ENCODE measurements at places on chromosomes 3 and 15. TPM values are rescaled to one million over a fixed set of nuclear protein-coding genes. Genes with fewer than 3 reads are reported as not detected.

The CDC25A gene
- total RNA-seq: 50.9 TPM

DNA sequence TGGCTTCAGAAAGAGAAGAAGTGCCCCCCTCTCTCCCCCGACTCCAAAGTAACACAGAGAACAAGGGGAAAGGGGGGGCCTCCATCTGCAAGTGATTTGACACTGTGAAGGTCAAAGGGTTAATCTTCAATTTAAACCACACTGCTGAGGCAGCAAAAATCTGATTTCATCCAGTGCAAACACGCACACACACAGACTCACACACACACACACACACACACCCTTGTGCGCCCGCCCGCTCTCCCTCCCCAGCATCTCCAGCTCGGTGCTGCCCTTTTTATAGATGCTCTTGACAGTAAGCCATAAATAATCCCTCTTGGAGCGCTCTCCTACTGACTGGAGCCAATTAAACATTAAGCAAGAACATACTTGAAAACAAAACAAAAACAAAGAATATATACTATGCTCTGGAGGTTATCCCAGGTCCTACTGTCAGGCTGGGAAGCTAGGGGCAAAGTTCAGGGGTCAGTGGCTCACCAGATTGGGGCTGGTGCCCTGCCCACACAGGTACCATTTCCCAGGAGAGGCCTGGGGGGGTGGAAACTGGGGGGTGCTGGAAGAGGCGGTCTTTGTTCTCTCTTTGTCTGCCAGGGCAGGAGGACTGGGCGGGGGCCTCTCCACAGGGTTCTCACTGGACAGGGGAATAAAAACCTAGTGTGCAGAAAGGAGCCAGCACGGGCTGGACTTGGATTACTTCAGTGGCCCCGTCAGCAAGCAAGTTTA lies 16.3 kb downstream of the BMF start:
- DNase-seq: no peak

DNA sequence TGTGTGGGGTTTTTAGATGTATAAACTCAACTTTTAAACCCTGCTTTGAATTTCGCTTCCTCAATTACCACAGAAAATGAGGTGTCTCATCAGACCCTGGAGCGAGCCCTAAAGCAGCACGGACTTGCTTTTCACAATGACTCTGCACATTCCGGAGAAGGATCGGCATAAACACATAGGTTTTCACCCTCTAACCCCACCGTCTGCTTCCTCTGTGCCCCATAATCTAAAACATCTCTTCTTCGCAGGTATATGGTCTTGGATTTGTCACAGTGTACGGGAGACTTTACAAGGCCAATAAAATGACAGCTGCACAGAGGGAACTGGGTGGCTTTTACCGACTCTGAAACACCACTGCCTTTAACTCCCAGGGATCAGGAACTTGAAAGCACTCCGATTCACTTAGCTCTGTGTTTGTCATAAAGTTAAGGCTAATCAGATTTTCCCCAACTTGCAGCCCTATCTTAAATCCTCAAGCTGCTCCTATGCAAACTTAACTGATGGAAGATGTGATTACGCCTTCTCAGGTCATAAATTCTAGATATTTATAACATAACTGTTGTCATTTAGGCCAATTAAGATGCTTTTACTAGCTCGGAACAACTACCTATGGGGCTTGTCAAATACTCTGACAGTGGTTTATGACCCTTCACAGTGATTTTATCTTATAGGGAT lies 133.4 kb upstream of the WNT5A start:
- DNase-seq: peak; percentile 62

DNA sequence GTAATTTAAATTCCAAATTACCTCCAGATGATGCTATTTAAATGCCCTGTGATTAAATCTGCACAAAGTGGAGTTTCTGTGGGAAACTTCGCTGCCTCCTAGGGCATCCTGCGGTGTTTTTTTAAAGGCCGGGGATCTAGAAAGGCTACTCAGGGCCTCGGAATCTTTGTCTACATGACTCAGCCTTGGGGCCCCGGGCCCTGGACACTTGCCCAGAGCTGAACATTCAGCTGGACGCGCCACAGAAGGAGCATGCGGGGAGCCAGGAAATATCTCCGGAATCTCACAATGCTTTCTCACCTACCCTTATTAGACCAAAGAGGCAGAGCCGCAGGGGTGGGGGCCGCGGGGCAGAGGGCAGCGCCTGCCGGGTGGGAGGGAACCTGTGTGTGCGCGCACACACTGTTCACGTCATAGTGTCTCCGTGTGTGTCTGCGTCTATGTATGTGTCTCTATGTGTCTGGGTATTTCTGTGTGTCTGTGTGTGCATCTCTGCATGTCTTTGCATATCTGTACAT lies 145.5 kb upstream of the TPM1 start:
- no peak for DNase-seq

DNA sequence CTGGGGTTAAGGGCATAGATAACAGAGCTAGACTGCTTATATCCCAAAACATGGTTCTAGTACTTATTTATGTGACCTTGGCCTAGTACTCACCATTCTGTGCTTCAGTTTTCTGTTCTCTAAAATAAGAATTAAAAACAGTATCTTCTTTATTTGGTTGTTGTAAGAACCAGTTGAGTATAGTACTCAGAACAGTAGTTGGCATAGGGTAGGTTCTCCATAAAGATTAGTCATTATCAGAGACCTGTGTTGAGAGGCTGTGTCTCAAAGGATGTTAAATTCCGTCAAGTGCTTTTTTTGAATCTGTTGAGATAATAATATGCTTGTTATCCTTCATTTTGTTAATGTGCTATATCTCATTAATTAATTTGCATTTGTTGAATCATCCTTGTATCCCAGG lies 47.4 kb upstream of the OSTN start:
- no peak for DNase-seq

DNA sequence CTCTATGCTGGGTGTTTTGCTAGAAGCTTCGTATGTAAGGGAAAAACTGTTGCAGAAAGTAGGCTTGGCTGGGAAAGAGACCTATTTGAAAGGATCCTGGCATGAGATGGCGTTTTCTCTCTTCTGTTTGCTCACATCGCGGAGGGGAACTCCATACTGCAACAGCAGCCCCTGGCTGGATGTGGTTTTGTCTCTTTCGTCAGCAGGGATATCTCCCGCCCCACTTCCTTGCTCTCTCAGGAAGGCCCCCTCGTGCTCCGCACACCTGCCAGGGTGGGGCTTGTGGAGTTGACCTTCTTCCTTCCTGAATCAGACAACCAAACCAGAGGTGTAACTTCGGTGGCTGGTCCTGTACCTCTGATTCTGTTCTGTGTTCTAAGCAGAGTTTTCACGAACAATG lies 26.4 kb upstream of the MYZAP start:
- DNase-seq: no peak

- DNase-seq: no peak
Observed at GRCh38 chr15:36843822-36844221, 256.5 kb downstream of the MEIS2 start.

The NME9 gene
- 2.3 TPM for total RNA-seq

The DVL3 gene
- total RNA-seq: 83.7 TPM

DNA sequence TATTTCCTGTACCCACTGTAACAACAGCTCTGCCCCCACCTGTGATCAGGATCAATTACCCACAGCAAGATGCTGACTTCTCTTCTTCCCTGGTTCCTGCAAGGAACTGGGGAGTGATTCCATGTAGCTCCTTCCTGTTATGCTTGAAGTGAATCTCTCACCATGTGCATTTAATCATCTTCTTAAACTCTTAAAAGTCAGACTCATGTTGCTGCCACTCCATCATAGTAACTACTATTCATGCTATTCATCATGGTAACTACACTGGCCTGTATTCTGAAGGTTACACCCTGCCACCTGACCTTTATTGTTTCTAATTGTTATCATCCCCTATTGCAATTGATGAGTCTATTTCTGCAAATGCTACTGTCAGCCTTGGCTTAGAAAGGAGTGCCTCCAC lies 89.5 kb downstream of the SUCNR1 start:
- DNase-seq: no peak

The SPTSSB gene
- total RNA-seq: 2.3 TPM

DNA sequence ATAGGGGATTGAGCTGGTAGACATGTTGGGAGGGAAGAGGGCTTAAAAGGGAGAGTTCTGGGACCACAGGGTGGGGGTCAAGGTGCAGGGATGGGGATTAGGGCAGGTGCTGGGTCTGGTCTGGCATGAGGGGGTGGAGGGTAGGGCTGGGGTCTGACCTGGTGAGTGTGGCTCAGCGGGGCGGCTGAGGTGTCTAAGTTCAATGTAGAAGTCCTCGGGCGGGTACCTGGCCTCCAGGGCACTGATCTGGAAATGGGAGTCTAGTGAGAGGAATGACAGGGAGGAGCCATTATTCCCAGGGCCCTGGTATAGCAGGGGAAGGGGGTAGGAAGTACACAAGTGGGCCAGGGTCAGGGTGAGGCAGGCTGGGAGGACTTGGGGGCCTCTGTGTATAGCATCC lies 39.6 kb downstream of the RAB11A start:
- no peak for DNase-seq

GRCh38 chr3:146403792-146404191 lies 65.6 kb downstream of the PLSCR2 start:
- DNase-seq: no peak

The SH2D7 gene
- not detected for total RNA-seq

DNA sequence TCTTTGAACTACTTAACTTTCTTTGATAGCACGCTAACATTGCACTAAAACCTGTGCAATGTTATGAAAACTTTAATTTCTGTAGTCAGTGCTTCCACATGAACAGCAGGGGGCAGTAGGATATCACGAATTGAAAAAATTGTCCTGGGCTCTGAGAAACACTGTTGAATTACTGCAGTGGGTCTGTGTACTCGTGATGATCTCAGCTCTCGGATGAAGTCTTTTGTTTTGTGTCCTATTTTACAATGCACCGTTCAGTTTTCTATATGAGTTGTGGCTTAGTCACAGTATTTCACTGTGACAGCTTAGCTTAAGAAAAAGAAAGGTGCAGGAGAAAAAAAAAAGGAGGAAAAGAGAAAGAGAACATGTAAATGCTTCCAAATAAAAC lies 141.3 kb upstream of the CCDC54 start:
- peak; percentile 67 for DNase-seq

DNA sequence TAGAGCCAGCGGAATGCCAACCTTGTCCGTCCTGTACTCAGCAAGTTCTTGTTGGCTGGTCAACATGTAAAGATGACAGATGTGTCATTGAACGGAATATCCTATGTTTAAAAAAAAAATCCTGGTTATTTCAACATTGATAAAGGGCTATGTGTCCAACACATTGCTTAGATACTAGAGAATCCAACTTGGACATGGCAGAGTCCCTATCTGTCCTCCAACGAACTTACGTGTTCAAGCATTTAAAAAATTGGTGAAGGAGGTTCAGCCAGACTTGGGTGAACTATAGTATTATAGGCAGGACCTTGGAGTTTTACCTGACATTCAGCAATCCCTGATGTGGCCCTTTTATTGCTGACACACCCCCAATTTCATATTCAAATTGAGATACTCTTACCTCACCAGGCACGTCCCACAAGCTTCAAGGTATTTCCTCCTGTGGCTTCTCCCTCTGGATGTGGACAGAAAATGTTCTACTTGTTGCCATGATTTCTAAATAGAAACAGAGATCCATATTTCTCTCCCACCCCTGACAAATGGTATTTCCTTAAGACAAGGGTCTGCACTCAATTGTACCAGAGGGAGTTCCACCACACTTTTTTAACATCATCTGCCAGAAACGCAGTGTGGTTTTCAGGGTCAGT lies 207.7 kb upstream of the TPM1 start:
- no peak for DNase-seq

DNA sequence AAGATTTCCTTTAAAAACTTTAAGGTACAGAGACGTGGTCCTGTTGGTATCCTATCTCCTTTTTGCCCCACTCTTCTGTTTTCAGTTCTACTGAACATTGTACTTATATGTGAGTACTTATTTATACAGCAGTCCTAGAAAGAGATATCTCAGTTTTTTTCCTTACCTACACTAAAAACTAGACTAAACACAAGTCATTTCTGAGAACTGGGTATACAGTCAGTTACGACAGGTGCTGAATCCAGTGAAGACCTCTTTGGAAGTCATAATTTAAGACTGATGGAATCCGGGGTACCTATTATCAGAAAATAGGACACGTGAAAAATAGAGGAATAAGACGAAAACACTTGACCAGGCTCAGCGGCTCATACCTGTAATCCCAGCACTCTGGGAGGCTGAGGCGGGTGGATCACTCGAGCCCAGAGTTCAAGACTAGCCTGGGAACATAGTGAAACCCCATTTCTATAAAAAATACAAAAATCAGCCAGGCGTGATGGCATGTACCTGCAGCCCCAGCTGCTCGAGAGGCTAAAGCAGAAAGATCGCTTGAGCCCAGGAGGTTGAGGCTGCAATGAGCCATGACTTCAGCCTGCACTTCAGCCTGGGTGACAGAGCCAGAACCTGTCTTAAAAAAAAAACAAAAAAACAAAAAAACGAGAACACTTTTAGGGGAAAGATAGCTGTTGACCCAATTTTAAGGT lies 76.3 kb downstream of the KLHL25 start:
- no peak for DNase-seq

DNA sequence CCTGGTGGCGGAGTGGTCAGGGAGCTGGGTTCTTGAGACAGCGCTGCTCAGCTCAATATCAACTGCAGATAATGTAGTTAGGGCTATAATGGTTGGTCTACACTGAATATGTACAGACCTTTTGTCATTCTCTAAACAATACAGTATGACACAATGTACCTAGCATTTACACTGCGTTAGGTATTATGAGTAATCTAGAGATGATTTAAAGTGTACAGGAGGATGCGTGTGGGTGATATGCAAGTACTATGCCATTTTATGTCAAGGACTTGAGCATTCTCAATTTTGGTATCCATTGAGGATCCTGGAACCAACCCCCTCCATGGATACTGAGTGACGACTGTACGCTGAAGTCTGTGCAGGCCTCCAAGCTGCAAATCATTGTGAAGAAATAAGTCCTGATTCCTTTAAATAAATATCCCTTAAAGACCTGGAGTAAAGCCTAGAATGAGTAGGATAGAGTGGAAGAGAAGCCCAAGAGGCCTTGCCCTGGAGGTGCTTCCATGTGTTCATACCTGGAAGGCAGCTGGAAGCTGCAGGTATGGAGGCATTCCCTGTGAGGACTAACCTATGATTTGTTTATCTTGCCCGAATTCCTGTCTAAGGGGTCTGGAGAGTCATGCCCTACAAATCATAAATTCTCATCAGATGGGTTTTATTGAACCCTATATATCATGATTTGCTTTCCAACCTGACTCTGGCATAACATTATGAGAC lies 15.7 kb upstream of the RTP1 start:
- DNase-seq: no peak

- DNase-seq: no peak
Observed at GRCh38 chr15:64182859-64183370, 20.1 kb upstream of the PPIB start.

- no peak for DNase-seq
Observed at GRCh38 chr3:13541691-13542090, 7.2 kb upstream of the FBLN2 start.

- DNase-seq: no peak
Observed at GRCh38 chr3:158668506-158668905, 3.9 kb downstream of the LXN start.

- DNase-seq: no peak
Observed at GRCh38 chr15:99911816-99912215, 178.6 kb upstream of the LYSMD4 start.

- no peak for DNase-seq
Observed at GRCh38 chr15:72562386-72562785, 88.3 kb downstream of the ARIH1 start.

- peak; percentile 65 for DNase-seq
Observed at GRCh38 chr15:65638681-65639089, 16.9 kb downstream of the SLC24A1 start.

Data from endodermal cell (in vitro differentiated cells).